Stimulated activated CD8-positive, alpha-beta memory T cell treated with anti-CD3 and anti-CD28 coated beads, Interleukin-4, amount 100 ng/mL, for 48 hours (primary cell): ENCODE measurements at places on chromosomes 3 and 15.
A peak's percentile ranks its signal among the peaks of the same experiment; 100 is the strongest.

- peak; percentile 61 for DNase-seq
Observed at GRCh38 chr3:27659279-27660021, 62.7 kb downstream of the EOMES start.

GRCh38 chr15:65020419-65020818 lies 9.0 kb downstream of the MTFMT start:
- no peak for DNase-seq

DNA sequence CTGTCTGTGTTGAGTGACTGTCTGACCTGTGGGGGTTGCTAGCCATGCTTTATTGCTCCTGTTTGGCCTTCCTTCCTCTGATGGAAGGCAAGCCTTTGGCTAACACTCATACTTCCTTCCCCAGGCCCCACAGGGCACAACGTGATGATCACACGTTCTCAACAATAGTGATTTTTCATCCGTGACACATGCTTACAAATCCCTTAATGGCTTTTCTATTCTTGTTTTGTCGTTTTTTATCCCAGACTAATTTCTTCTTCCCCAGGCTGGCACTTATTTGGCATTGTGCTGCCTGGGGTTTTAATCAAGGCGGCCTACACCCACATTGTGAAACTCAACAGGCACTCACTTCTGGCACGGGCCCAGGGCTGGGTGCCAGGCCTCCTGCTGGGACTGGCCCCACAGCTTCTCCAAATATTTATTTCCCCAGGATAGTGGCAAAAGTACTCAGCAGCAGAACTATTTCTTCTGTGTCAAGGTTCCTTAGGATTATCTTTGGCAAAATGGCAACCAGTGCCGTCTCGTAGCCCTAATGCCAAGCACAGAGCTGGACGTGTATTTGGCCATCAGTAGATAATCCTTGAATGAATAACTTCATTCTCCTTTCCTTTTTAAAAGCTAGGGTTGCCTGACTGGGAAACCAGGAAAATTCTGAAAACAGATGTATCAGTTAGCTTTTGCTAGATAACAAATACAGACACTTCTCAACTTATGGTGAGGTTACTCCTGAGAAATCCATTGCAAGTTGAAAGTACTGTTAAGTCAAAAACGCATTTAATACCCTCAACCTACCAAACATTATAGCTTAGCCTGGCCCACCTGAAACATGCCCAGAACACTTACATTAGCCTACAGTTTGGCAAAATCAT lies 30.6 kb downstream of the CMTM7 start:
- peak; percentile 22 for DNase-seq

DNA sequence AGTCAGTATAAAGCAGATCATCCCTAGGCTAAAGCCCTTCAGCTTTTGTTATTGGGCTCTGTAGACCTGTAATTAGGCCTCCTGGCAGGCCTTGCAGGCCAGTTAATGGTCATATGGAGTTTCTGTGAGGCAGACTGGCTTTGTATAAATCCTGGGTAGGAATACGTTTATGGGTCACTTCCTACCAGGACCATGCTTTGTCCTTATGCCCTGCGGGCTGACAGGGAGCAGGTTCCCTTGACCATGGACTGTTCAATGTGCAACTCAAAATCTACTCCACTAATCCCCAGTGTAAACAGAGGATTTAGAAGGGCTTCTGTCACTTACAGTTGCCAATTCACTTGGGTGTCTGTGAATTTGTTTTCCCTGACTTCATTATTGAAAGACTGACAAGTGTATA lies 202.7 kb upstream of the MLF1 start:
- DNase-seq, result no peak

DNA sequence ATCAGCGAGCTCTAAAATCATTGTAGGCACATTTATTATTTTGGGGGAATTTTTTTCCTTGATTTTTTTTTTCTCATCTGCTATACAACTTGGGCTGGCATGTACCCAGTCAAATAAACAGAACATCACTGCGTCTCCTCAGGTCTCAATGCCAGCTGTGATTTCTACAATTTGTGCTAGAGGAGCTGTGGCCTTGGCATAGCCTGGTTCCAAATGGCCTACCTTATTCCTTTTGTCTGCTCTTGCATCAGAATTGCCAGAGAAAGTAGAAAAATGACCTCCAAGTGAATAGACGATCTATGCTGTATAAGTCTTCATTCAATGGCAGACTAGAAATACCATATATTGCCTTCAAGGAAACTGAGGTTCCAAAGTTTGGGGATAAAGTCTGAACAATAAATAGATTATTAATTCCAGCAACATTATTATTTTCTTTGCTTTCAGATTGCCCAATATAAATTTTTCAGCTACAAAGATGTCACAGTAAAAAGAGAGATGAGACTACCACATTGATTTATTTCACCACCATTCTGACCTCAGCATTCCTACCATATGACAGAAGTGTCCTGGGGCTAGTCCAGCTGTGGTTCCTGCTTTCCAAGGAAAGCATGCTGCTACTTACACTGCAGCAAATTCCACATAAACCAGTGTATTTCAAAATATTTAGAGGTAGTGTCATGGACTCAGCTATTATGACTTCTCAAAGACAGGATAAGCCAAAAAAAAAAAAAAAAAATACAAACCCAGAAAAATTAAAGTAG lies 493.9 kb upstream of the ZNF385D start:
- DNase-seq, result no peak

DNA sequence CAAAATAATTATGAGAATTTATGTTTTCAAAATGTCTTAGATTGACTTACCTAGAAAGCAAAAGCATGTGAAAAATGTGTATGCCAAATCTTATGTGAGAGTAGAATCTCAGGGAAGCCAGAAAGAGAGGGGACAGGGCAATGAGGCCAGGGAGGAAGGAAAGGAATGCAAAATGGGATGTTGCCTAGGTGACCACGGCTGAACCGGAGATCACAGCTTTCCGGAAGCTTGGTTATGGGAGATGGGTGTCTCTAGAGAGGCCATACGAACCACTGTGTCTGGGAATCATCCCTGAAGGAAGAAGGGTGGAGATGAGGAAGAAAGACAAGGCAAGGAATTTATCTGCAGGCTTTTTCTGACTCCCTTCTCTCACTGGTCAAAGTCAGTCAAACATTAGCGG lies 76.0 kb downstream of the SUCLG2 start:
- no peak for DNase-seq

GRCh38 chr3:56860351-56860750 lies 58.6 kb upstream of the ARHGEF3 start:
- DNase-seq, result no peak

DNA sequence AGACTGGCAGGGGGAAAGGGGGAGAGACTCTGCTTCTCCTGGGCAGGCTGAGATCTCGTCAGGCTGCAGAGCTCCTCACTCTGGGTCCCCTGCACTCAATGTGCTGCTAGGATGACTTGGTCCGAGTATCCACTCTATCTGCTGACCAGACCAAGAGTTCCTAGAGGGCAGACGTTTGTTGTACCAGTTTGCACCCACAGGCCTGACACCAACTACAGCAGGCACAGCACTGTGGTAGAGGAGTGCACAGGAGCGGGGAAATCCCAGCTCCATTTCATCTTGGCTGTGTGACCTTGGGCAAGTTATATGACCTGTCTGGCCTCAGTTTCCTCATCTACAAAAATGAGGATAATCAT lies 29.0 kb downstream of the CCDC12 start:
- no peak for DNase-seq

GRCh38 chr15:71437919-71438318 lies 322.6 kb downstream of the THSD4 start:
- DNase-seq, result no peak

DNA sequence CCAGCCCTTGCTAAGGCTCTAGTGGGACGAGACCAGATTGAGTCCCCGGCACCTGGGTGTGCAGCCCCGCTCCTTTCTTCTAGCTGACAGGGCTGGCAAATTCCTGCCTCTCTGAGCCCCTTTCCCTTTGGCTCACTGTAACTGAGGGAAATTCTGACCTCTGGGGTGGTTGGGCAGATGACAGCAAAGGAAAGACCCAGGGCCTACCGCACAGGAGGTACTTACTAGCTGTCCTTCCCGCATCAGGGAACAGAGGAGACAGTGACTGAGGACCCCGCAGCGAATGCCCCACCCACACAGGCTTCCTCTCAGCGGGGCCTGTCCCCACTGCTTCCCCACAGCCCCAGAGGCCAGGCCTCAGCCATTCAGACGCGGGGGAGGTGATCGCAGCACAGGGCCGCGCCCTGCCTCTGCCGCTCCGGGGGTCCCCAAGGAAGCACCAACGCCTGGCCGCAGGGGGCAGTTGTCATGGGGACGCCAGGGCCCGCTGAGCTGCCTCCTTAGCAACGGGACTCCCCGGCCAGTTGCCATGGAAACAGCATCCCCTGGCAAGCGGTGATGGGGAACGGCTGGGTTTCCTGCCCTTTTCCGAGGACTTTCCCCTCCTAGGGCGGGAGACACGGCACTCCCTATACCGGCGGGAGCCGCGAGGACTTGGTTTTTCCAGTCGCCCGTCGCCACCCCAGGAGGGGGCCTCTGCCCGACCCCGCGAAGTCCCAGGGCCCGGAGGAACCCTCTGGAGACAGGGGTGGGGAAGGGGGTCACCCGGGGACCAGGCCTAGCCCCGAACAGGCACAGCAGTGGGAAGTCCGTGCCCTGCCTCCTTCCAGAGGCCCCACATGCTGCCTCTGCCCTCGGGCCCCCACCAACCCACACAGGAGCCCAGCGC lies 50.1 kb downstream of the HCN4 start:
- DNase-seq, result peak; percentile 24

DNA sequence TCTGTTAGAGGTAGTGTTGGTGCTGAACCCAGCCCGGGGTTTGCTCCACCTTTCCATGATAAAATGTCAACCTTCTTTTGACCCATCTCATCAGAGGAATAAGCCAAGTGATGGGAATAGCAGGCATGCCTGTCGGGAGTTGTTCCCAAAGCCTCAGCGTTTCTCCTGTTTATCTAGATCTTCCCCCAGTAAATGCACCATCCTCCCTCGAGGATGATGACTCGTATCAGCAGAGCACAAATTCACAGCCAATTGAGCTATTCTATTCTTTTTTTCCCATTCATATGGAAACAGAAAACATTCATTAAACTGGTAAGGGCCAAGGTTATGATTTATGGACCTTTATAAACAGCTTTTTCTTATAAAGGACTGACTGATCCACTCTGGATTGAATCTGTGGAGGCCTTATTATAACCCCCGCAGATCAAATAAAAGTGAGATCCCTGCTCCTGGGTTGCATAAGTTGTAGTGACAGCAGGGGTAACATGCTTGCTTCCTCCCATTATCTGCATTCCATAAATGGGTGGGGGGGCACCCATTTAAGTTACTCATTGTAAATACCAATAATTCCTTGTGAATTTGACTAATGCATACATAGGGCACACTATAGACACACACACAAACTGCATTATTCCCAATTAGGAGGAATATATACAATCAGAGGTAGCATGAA lies 207.3 kb downstream of the PLCL2 start:
- no peak for DNase-seq

DNA sequence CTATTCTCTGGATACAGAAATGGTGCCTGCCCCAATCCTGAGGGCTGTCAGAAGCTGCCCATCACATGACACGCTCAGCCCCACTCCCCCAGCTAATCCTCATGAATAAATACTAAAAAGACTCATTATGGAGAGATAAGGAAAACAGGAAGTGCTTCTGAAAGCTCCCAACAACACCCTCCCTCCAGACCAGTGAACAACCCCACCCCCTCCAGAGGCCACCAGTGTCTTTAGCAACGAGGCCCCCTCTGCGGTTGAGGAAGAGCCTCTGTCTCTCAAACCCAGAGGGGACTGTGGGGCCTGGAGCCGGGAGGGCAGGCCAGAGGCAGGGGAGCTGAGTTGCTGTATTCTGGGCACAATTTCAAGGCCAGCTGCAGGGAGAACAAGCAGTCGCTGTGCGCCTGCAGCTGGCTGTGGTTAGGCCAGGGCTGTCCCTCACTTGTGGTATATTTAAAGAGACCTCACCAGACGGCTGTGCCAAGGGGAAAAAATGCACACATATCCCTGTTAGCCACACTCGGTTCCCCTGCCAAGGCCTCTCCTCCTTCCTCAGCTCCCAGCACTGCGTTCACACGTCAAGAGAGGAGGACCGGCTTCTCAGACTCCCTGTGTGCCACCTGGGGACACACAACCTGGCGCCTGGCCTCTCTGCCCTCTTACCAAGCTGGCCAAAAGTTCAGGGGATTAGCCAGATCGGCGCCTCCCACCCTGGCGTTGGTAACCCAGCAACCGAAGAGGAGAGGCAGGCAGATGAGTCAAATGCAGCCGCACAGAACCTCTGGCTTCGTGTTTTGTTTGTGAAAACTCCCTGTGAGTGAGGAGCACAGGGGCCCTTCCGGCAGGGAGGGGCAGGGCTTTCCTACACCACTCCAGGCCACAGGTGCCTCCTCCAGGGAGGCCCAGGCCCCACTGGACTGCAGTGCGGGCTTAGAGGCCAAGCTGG lies 101.2 kb upstream of the ETV5 start:
- DNase-seq, result no peak

DNA sequence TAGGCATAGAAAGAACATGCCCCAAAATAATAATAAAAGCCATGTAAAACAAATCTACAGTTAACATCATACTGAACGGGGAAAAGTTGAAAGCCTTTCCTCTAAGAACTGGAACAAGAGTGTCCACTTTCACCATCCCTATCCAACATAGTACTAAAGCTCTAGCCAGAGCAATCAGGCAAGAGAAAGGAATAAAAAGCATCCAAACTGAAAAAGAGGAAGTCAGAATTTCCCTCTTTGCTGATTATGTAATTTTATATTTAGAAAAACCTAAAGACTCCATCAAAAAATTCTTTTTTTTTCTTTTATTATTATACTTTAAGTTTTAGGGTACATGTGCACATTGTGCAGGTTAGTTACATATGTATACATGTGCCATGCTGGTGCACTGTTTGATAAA lies 661.6 kb upstream of the CBLB start:
- no peak for DNase-seq

DNA sequence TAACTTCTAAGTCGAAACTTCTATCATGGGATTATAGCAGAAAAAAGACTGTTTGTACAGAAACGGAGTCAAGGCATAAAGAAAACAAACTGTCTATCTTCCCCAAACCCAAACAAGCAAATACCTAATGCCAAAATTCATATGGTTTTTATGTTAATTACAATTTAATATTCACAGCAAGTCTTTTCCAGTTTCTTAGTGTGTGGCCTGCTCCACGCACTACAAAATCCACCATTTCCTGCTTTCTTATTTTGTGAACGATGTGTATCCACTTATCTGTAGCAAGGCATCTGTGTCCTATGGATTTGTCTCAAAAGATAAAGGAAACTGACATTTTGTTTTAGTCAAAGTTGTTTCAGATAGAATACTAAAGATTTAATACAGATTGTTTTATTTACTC lies 588.0 kb upstream of the CCDC54 start:
- DNase-seq, result no peak

- DNase-seq, result no peak
Observed at GRCh38 chr3:45545476-45545875, 49.1 kb upstream of the LIMD1 start.
